Hair follicle dermal papilla cell (primary cell): ENCODE measurements at places on chromosomes 7 and 10. TPM values are rescaled to one million over a fixed set of nuclear protein-coding genes. Genes with fewer than 3 reads are reported as not detected.

IDI2 gene
- not detected in 2 replicates for total RNA-seq

PSD gene
- 0.61 and 1.1 TPM in 2 replicates for total RNA-seq

HECTD2 gene
- total RNA-seq = 11.2 and 15.6 TPM in 2 replicates

CDCA7L gene
- total RNA-seq = 14.1 and 24.3 TPM in 2 replicates

MACC1 gene
- total RNA-seq = 0.16 and 0.24 TPM in 2 replicates
